ENCODE measurements at places on chromosomes 1 and 21. TPM values are rescaled to one million over a fixed set of nuclear protein-coding genes. Genes with fewer than 3 reads are reported as not detected.

Gene GPR37L1
- 0.16 TPM for total RNA-seq

Gene OR2T29
- not detected for total RNA-seq

Gene DMRTA2
- total RNA-seq: not detected

- DNase-seq: no peak
Observed at GRCh38 chr1:87182611-87183010, 146.1 kb upstream of the LMO4 start.

DNA sequence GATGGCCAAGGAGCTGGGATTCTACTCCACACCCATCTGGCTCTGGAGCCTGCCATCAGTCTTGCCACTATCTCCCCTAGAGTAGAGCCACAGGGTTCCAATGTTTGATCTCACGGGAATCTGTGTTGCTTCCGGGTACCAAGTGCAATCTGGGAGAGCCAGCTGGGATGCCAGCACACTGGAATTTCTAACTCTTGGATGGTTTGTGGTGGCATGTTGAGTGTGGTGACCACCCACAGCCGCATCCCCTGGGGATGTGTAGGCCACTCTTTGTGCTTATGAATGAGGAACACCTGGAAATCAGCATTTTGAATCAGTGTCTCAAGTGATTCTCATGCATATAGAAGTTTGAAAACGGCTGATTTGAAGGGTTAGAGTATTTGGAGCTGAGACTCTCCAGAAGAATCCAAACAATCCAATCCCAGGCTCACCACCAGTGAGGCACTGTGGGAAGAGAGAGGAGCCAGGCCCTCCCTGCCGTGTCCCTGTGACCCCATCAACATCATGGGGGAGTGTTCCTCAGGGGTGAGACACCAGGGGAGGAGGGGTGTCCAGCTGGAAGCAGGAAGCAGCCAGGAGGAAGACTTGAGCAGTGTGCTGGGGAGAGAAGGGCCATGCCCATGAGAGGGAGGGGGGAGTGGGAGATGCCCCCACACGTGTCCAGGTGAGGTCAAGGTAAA lies 13.4 kb downstream of the FBLIM1 start:
- no peak for DNase-seq
